Caki2 (cell line): ENCODE measurements at places on chromosomes 7 and 10.

GRCh38 chr7:12716722-12717121, 29.3 kb downstream of the ARL4A start:
- DNase-seq = no peak

DNA sequence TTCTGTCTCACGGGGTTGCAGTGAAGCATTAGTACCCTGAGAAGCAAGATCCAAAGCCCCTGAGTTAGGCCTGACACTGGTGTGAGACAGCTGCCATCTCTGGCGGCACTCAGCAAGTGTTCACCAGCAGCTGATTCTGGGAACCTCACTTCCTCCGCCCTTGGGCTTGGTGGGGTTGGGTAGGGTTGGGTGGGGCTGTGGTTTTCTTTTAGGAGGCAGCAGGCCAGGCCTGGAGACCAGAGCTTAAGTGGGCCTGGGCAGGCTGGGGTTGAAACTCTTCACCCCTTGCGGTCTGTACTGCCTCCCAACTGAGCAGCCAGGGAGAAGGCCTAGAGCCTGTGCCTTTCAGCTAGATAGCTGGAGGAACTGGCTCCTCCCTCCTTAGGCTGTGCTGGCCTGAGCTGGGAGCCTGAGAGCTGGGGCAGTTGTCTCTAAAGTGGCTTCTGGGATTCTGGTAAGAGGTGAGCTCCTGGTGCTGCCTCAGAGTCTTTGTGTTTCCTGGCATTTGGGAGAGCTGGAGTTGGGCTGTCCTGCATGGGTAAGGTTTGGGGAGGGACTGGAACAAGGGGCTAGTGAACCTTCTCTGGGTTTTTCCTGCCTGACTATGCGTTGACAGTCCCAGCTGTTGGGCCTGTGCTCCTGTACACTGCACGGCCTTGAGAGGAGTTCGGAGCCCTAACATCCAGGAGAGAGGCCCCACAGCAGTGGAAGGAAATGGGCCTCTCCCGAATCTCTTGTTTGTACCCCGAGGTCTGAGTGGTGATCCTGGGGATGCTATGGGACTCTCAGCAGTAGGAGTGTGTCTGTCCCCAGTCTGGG, 5.1 kb downstream of the TSPAN14 start:
- peak; percentile 47 for DNase-seq

DNA sequence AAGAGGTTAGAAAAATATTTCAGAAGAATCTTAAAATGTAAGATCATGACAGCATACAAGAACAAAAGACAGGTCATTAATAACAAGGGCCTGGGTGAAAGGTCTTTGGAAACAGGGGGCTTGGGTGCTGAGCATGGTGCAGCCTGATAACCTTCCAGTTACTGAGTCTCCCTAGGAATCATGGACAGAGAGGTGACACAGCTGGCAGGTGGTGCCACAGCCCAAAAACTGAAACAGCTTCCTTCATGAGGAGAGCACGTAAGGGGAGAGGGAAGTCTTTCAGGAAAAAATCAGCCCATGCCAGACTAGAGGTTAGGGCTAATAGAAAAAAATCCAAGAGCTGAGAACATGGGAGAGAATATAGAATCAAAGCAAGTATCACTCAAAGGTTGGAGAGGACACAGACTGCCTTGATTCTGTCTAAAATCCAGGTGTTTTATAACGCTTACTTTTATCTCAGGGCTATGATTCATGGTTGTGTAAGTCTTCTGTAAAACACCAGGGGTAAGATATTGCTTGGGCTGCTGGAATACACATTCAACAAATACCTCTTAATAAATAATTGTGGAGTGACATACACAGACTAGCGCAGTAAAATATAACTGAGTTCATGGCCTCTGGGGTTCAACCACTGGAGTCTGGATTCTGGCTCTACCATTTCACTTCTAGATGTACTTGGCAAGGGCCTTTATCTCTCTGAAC, 88.1 kb downstream of the SEMA3C start:
- DNase-seq = no peak

DNA sequence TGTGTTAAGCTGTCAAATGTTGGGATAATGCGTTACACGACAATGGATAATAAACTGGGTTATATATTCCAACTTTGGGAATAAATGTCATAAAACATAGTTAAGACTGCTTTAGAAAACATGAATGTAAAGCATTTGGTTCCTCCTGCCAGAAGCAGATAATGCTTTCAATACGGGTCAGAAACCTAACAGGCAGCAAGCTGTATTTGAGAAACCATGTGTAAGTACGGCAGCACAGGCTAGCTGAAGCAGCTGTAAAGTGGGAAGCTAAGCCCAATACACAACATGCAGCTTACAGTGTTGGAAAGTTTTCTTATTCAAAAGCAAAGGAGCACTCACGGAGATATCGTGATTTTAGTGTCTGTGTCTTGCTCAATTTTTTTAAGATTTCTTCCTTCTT, 46.5 kb downstream of the MALSU1 start:
- DNase-seq = no peak

GRCh38 chr10:68938884-68939283, 17.1 kb upstream of the DDX21 start:
- DNase-seq = no peak

DNA sequence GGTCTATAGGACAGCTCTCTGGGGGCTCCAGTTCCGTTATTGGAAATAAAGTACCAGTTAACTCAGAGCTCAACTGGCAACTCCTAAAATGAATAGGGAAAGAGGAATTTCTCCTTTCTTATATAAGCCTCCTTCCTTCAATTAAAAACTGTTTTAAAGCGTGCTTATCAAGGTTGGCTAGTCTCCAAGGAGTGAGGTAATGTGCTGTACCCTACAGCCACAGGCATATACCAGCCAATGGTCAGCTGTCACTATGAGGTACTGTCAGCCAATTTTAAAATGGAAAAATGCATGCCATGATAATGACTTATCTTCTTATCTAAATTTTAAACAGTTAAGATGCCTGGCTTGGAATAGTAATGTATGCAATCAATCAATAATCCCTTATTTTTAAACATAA, 76.2 kb downstream of the PLCE1 start:
- no peak for DNase-seq

DNA sequence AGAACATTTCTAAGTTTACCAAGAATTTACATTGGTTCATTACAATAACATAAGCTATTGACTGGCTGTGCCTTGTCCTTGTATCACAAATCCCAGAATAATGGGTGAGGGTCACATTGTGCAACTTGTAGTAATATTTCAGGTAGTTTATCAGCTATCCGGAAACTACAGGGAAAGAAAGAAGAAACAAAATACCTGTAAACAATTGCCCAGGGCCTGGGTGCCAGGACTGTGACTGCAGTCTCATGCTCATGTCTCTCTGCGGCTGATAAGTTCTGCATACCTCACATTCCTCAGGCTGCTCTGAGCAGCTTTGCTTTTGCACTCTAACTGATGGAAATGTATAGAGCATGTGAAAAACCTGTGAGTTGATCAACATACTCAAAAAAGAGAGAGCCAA, 131.8 kb upstream of the TRIM24 start:
- DNase-seq = no peak

GRCh38 chr7:105602325-105603305, 21.3 kb upstream of the EFCAB10 start:
- DNase-seq = no peak

DNA sequence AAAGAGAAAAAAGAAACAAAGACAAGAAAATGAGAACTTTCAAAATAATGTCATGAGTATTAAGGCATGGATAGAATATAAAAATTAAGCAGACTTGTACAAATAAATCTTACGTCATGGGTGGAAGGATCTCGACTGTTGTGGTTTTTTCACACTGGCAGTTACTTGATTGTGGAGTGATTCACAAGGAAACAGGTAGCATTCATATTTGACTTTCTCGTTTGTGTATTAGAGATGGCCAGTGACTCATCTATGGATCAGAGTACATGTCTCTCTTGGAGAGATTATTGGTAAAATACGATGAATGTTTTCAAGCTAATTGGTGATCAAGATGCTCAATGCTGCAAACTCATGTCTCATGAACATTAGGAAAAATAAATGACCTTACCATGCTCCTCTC, 564.3 kb downstream of the GATA3 start:
- no peak for DNase-seq

DNA sequence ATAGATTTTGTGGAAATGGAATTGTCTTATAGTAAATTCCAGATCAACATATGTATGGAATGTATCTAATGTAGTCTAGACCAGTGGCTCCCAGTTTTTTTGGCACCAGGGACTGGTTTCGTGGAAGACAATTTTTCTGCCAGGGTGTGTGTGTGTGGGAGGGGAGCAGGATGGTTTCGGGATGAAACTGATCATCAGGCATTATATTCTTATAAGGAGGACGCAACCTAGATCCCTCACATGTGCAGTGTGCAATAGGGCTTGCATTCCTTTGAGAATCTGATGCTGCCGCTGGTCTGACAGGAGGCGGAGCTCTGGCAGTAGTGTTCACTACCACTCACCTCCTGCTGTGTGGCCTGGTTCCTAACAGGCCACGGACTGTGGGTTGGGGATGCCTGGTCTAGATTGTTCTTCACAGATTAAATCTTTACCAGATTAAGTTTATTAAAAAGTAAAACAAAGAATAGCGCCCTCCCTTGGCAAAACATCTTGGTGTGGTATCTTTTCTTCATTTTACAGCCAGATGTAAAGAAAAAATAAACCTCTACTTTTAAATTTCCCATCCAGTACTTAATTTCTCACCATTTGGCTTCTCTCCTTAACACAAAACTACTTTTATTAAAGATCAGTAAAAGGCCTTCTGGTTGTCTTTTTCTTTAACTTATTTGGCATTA, 48.4 kb downstream of the SEPTIN7 start:
- no peak for DNase-seq

DNA sequence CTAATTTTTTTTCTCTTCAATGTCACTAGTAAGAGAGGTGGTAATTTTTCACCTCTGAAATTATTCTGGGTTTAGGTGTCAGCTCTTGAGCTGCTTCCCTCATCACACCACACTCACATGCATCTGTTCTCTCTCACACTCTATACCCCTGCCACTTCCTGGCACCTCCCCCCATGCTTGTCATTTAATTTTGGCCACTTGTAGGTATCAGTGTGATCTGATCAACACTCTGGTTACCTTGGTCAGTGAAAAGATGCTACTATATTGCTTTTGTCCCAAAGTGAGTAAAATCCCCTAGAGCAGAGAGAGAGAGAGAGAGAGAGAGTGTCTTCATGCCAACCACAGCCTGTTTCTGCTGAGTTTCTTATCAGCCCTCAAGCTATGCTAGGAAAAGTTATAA, 42.5 kb downstream of the STK17A start:
- DNase-seq = no peak

- DNase-seq = no peak
These were observed 83.2 kb upstream of the PRR15 start for GRCh38 chr7:29480451-29480850.

DNA sequence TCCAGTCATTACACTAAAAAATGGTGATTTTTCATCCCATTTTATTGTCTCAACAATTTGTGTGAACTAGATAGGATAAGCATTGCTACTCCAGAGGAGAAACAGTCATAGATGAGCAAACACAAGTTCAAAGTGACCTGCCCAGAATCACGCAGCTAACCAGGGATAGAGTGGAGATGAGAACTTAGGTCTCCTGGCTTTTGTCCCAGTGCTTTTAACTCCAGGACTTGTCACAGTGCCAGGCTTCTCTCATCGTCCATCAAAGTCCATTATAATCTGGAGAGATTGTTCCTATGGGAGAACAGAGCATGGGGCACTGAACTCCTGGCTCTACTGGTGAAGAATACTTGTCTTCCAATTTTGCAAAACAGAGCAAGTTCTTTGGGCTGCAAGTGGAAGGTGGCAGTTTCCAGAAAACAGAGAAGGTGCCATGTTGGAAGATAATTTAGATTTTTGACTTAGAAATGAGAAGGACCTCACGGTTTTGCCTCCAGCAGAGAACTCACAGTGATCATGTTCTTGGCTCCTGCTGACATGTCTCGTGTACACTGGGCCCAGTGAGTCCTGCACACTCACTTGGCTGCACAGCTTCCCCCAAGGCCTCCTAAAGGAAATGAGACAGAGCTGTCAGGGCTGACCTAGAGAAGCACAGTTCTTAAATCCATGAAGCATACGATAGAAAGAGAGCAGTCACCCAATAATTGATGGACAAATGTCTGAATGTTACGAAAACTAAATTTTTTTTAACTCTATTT, 322.9 kb upstream of the NRP1 start:
- DNase-seq = peak; percentile 18

DNA sequence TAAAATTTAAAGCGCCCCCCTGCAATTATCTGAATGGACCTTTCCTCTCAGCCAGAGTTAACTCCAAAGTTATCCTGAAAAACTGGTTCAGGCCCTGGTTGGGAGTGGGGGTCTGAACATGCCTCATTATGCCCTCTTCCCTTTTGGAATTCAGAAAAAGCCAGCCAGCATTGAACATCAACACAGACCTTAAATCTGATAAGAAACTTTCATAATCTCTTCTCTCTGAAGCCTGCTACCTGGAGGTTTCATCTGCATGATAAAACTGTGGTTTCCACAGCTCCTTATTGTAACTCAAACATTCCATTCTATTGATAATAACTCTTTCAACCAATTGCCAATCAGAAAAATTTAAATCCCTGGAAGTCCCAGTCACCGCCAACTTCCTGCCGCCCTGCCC, 133.3 kb downstream of the ARL4A start:
- no peak for DNase-seq

DNA sequence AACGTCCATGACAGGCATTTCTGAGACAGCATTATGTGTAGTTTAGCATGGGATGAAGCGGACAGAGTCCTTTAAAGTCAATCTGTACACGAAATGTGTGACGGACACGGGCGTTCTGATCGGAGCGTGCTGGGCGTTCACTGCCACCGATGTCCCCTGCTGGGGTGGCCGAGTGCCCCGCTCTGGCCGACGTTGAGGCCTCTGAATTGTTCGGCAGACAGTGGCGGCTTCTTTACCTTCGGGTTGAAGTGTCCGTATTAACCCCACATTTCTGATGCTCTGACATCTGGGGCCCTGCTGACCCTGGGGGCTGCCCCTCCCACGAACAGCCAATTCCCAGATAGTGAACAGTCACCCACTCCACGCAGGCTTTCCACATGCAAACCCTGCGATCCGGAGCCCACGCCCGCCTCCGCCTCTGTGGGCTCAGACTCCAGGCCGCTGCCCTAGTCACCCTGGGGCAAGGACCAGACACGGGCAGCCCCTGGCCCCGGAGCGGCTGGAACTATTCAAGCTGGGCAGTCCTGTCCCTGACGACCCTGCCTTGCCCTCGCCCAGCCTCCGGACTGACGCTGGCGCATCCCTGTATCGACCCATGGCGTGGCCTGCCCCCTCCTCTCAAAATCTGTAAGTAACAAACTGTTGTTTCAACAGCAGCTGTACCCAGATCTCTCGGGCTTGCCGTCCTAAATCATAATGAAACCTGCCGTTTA, 445.7 kb downstream of the PTPRN2 start:
- DNase-seq = no peak
